ENCODE measurements at places on chromosomes 11 and 22.

GRCh38 chr11:6497069-6497839, at the start of gene DNHD1:
Gene DNHD1 (plus strand): TSS chr11:6497280. CDS start chr11:6498216, 936 bp downstream.
- DNase-seq, result no peak

GRCh38 chr22:49449811-49450446, 377.7 kb downstream of the BRD1 start:
- no peak for DNase-seq

DNA sequence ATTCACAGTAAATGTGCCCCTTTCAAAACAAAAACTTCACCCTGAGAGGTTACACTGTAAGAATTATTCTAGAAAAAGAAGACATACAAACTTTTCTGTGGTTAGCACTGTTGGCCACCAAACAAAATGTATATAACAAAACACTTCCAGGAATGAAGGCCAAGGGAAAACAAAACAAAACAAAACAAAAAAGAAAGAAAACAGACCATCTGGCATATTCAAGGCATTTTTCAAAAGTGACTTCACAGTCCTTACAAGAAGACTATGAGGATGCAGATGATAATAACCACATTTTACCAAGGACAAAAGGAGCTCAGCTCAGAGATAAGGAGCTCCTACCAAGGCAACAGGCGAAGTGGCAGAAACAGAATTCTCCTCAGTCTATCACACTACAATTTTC, 24.9 kb downstream of the CTSC start:
- no peak for DNase-seq

DNA sequence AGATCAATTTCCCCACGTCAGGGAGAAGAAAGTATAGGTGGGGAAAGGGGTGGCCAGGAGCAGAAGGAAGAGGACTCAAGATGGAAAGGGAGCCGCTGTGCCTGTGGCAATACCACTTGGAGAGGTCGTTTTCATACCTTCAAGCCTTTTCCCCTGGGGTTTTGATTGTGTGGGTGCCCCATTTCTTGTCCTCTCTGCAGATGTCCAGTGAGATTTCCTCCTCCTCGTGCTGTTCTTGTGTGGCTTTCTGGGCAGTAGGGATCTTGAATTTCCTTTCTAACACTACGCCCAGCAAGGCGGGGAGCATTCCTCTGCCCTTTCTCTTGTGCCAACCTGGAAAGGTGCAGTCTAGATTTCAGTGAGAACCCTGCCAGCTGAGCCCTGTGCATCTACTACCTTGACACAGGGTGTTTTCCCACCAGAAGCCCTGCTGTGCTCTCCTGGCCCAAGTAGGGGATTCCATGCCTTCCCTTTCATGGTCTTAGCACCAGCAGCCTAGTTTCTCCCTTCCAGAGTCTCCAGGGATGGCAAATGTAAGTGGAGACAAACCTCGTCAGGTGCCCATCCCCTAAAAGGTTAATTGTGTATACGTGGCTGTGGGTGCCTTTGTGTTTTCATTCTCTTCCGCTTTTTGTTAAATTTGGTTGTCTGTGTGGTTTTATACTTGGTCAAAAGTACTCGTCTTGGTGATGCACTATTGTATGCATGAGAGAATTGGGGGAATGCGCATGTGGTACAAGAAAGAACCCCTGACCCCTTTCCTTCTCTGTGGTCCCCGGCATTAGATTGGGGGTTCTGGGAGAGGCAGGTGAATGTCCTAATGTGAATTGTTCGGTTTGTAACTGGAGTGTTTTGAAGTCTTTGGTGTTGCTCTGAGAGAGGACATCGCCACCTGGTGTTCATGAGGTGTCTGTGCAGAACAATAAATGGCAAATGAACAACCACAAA, 71.4 kb upstream of the MPEG1 start:
- peak; percentile 46 for DNase-seq

DNA sequence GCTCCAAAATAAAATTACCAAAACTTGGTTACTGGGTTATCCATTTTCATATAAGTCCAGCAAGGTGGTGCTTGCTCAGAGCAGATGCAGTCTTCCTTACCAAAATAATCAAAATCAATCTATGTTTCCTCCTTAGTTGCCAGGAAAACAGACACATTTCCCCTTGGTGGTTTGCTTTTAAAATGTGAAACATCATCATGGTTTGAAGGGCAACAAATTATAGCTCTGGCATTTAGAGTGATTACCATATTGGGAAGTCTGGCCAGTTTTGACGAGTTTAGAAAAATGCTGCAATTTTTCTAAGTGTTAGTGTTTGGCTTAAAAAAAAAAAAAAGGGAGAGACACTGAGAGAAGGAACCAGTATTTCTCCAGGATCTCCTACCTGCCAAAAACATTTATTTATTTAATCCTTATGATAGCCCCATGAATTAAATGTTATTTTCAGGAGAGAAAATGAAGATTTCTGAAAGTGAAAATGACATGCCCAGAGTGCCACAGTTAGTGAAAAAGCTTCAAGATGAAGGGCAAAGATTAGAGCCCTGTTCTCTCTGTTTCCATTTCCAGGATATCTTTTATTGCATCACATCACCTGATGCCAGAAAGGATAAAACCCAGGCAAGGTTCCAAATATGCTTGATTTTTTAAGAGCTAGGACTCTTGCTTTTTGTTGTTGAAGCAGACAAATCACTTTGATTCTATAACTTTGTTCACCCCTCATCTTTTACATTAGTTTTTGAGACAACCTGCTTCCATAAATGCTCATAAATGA, 29.6 kb upstream of the TBCEL start:
- no peak for DNase-seq

DNA sequence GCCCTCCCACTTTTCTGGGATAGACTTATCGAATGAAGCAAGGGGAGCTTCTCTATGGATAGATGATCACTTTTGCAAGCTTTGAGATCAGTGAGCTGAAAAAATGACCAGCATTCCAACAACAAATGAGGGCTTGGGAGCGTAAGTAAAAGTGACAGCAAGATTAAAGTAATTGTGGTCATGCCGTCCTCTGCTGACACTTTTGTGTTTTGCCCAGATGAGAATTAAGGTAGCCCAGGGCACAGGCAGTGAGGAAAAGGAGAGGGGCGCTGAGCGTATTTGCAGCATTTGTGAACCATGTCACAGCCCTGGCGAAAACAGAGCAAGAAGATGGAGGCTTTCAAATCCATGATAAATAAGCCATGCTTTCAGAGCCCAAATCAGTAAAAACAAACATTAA, 24.6 kb upstream of the TMA7B start:
- no peak for DNase-seq

- no peak for DNase-seq
These were observed 3.7 kb upstream of the OR6X1 start for GRCh38 chr11:123757976-123758375.

DNA sequence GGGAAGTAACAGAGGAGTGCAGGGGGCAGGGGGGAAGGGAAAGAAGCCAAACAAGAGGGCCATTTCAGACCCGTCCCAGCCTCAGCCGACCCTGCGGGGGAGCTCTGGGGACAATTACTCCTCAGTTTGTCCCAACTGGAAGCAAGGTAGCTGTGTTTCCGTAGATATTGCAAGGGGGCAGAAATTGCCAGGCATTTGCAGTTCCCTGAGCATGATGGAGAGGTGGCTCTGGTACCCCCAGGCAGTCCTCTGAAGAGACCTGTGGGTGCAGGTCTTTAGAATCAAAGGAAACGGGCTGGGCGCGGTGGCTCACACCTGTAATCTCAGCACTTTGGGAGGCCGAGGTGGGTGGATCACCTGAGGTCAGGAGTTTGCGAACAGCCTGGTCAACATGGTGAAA, 13.8 kb upstream of the JAM3 start:
- DNase-seq, result no peak

DNA sequence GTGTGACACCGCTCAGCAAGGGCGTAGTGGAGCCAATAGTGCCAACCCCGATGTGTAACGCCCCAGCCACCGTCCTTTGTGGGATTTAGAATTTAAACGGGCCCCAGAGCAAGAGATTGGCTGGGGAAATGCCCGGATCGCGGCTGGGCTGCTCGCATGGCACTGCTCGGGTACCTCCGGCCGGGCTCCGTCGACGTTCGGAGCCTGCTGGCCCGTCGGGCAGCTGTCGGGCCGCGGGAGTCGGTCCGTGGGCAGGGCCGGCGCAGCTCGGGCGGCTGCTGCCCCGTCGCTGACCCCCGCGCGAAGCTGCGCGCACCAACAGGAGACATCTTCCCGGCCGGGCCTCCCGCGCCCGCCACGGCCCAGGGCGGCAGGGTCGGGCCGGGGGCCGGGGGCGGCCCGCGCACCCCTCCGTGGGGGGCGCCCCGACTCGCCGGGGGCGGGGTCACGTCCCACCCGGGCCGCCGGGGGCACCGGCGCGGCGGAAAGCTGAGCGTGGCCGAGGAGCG, 1.3 kb upstream of the KDM2A start:
- DNase-seq, result peak; percentile 64

- no peak for DNase-seq
These were observed 2.7 kb downstream of the TENM4 start for GRCh38 chr11:79437981-79438630.

DNA sequence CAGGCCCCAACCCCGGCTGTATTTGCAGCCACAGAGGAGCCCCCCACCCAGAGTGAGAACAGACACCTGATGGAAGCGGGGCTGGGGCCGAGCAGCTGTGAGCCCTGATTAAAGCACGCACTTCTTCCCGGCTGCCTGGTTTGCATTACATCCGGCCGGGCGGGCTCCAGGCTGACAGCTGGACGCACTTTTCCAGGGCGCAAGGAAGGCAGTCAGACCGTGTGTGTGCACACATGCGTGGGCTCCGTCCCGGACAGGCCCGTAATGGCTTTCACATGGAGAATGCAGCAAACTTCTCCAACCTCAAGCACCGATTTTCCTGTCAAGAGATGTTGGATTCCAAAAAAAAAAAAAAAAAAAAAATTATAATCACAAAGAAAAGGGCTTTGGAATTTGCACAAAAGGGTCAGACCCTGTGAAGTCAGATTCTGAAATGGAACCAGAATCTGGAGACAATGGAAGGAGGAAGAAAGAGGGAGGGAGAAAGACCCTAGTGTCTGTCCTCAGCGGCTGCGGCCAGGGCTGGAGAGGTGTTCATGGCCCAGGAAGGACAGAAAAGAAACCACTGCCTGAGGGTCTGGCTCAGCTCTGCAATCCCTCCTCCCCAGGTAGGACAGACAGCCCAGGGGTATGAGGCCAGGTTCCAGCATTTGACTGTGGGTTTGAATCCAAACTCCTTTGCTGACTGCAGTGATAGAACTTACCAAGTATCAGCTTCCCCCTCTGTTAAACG, 365.5 kb downstream of the MN1 start:
- no peak for DNase-seq

- peak; percentile 66 for DNase-seq
These were observed 10.7 kb upstream of the DSCAML1 start for GRCh38 chr11:117807482-117808327.

GRCh38 chr11:117604336-117604995, 192.6 kb downstream of the DSCAML1 start:
- DNase-seq, result no peak

Measured in stimulated activated naive CD8-positive, alpha-beta T cell treated with anti-CD3 and anti-CD28 coated beads, Interleukin-15, amount 100 ng/mL, for 72 hours (primary cell).